ENCODE measurements at places on chromosomes 2 and 18.

GRCh38 chr2:125274718-125275117 is 1249.6 kb downstream of the CNTNAP5 start:
- no peak for DNase-seq

GRCh38 chr2:230794497-230794896 is 70.2 kb upstream of the ITM2C start:
- DNase-seq: no peak

DNA sequence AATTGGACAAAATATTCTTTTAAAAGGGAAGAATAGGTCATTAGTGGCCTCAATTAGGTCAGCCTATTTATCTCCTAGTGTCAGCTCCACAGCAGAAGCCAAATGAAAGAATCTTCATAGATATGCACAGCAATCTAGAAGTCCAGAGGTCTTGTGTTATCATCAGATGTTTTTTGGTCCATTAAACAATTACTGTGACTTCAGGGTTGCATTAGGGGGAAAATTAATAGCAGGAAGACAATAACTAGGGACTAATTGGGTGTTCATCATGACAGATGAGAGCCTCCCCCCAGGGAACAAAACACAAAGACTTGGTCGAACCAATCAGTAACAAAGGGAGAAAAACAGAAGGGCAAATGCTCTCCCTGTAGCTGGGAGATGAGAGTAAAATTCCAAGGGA is 264.7 kb downstream of the PTH2R start:
- DNase-seq: no peak

GRCh38 chr18:47403317-47403716 is 151.9 kb upstream of the SKOR2 start:
- DNase-seq: no peak

DNA sequence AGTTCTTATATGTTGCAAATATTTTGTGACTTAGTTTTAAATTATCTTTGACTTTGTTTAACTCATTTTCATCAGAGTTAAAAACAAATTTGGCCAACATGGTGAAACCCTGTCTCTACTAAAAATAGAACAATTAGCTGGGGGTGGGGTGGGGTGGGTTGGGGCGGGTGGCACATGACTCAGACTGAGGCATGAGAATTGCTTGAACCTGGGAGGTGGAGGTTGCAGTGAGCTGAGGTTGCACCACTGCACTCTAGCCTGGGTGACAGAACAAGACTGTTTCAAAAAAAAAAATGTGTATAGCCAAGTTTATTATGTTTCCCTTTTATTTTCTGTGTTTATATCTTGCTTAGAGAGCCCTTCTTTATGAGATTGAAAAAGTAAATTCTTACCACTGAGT is 14.2 kb upstream of the LIPG start:
- DNase-seq: no peak

GRCh38 chr2:167749016-167749415 is 498.4 kb downstream of the STK39 start:
- DNase-seq: no peak

- no peak for DNase-seq
These were observed 6.1 kb downstream of the SP100 start for GRCh38 chr2:230422149-230422548.

- DNase-seq: no peak
These were observed 29.3 kb downstream of the RDH14 start for GRCh38 chr2:18531194-18531593.

- DNase-seq: no peak
These were observed 65.9 kb upstream of the STPG4 start for GRCh38 chr2:47221039-47221438.

DNA sequence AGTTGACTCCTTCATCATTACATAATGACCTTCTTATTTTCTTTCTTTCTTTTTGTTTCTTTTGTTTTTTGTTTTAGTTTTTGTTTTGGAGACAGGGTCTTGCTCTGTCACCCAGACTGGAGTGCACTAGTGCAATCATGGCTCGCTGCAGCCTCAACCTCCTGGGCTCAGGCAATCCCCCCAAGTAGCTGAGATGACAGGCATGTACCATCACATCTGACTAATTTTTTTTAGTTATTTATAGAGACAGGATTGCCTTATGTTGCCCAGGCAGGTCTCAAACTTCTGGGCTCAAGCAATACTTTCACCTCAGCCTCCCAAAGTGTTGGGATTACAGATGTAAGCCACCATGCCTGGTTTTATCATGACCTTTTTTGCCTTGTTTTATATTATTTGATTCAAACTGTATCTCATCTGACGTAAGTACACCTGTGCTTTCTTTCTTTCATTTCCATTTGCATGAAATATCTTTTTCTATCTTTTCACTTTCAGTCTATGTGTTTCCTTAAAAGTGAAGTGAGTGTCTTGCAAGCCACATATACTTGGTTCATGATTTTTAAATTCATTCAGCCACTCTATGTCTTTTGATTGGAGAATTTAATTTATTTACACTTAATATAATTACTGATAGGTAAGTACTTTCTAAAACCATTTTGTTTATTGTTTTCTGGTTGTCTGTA is 39.1 kb downstream of the SP100 start:
- no peak for DNase-seq

DNA sequence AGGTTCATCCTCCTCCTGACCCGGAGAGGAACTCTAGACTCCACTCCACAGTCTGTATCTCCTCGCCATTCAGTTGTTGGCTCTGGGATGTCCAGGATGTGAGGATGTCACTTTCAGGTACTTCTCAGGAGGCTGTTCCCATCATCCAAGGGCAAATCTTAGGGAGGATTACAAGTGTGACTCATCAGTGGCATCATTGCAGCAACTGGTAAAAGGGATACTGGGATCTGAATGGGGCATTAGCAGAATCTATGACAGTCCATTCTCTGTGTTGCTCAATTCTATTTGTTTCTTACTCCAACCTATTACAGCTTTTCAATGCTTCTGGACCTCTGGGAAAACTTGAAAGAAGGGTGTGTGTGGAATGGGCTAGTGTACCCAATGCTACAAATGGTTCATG is 81.5 kb upstream of the FN1 start:
- DNase-seq: no peak

DNA sequence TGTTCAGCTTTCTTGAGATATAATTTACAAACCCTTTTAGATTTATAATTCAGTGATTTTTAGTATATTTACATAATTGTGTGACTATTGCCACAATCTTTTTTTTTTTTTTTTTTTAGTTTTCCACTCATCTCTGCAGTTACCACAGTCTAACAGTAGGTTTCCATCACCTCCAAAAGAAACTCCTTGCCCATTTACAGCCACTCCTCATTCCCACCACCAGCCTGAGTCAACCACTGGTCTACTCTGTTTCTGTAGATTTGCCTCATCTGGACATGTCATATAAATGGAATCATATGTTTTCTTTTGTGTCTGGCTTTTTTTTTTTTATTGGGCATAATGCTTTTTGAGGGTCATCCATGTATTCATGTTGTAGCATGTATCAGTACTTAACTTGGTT is 16.1 kb downstream of the MTX2 start:
- no peak for DNase-seq
